ENCODE measurements at places on chromosomes 7 and 10.

GRCh38 chr10:119750391-119751230 is 24.8 kb downstream of the INPP5F start:
- DNase-seq = peak; percentile 17

DNA sequence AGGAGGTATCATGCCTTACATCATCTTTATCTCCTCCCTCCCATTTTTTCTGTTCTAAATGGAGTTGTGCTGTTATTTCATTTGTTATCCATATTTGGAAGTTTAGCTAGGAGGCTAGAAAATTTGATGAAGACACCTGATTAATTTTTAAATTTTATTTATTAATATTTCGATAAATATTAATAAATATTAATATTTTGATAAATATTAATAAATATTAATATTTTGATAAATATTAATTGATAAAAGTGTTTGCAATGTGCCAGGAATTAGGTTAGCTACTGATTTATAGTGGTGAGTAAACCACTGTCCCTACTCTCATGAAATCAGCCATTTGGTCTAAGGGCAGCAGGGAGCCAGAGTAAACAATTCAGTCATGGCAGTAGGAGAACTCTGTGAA is 161.4 kb downstream of the GNAT3 start:
- DNase-seq = no peak

GRCh38 chr10:95392681-95393164 is 101.9 kb upstream of the PDLIM1 start:
- DNase-seq = no peak

DNA sequence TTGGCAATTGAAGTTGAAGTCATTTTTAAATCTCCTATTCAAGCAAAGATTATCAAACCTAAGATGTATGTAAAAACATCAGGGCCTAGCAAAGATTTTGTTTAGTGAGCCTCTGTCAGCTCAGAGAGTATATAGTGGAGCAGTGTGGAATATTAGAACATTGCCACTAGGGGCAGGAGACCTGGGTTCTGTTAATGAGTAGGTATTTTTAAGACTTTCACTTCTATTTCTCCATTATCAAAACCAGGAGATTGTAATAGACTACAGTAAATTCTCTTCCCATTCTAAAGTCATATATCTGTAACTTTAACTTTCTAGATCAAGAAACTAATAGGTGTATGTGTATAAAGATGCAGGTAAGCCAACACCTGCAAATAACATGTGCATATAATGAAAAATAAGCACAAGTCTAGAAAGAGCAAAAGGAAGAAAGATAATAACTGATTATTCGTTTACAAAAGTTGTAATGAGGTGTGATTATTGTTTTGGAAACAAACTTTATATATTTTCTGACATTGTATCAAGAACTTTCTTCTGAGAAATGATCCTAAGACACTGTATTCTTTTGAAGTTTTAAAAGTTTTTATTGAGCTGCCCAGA is 64.4 kb downstream of the KCND2 start:
- no peak for DNase-seq

DNA sequence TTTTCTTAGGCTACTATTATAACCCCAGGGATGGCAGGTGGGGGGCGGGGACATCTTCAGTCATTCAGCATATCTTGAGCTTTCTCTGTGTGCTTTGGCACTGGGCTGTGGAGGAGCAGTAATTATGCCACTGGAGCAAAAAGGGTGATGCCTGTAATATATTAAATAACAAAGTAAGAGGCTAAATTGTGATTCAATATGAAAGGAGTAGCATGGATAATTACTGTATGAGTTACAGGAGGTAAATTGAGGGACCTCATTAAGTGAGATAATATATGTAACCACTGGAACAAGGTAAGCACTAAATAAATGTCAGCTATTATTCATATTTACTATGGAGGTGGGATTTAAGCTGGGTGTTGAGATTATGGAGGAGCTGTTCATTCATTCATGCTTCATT is 3.3 kb upstream of the STN1 start:
- no peak for DNase-seq

DNA sequence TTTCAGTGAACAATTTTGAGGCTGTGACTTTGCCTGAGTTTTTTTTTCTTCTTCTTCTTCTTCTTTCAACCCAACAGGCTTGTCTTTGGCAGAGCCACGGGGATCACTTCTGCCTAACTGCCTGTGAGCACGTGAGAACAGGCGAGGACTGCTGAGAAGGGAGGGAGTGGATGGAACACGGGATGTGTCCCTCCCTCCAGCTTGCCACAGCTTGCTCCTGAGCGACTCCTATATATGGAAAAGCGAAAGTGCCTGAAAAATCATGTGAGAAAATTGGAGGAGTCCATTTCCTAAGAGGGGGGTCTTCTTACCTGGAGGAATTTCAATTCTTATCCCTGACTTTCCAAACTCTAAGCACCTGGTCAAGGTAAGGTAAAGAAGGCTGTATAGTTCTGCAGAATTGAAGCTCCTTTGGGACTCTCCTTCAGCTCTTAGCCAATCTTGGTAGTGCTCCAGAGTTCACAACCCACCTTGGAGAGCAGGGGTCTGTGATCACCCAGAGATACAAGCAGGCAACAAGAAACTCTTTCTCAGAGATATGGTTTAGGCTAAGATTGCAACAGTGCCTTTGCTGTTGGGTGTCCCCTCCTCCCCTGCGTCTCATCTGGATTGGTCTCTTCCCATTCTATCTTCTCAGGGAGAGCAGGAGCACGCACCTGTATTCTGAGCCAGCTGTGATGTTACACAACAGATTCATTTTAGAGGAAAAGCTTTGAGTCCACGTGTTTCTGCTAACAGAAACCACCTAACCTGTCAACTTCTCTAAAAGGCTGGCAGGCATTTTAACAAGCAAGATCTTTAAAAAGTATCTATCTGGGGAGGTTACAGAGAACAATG is at the start of gene MAT1A:
MAT1A (minus strand) TSS at position 208 of the 837 bp plus-strand sequence. CDS start 235 bp downstream, outside the sequence.
- DNase-seq = no peak

DNA sequence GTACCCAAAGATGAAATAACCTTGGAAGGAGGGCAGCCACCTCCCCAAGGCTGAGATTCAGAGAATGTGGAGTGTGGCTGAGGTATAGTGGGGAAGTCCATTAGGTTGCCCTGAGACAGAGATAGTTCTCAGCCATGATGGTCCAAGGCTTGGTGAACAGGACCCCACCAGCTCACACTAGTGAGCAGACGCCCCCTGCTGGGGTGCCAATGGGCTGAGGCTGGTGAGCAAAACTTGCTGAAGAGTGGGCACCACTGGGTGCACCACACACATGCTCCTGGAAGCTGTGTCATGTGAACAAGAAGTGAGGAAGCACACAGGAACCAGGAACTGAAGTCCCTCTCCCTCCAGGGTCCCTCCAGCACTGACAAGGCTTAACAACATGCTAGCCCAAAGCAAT is 8.9 kb downstream of the FBXL13 start:
- DNase-seq = peak; percentile 19

DNA sequence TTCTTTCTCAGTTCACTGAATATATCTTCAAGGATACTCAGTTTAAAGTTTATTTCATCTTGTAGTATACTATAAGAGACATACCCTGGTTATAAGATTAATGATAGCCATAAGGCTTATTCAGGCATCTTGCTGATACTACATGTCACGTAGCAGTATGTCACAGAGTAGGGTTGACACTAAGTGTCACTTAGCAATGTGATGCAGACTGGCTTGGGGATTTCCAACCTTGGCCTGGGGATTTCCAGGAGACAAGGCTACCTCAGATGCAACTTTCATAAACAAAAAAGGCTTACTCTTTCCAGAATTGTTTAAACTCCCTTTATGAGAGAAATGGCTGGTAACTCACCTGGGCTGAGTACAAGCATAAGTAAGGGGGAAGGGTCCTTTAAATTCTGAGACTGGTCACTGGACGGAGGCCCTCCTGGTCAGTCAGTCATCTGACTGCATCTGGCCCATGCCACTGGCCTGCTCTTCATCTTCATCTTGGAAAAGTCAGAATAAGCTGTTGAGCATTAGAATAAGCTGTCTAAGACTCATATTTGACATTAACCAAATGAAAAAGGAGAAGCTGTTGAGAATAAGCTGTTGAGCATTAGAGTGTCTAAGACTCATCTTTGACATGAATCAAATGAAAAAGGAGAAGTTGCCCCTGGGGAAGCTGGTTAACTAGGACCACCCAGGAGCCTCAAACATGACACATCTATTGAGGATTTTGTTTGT is 9.5 kb downstream of the SLC13A1 start:
- no peak for DNase-seq

GRCh38 chr7:109821156-109821555 is 1251.5 kb downstream of the DNAJB9 start:
- no peak for DNase-seq

- no peak for DNase-seq
Observed at GRCh38 chr10:28897617-28898464, 220.5 kb downstream of the BAMBI start.

DNA sequence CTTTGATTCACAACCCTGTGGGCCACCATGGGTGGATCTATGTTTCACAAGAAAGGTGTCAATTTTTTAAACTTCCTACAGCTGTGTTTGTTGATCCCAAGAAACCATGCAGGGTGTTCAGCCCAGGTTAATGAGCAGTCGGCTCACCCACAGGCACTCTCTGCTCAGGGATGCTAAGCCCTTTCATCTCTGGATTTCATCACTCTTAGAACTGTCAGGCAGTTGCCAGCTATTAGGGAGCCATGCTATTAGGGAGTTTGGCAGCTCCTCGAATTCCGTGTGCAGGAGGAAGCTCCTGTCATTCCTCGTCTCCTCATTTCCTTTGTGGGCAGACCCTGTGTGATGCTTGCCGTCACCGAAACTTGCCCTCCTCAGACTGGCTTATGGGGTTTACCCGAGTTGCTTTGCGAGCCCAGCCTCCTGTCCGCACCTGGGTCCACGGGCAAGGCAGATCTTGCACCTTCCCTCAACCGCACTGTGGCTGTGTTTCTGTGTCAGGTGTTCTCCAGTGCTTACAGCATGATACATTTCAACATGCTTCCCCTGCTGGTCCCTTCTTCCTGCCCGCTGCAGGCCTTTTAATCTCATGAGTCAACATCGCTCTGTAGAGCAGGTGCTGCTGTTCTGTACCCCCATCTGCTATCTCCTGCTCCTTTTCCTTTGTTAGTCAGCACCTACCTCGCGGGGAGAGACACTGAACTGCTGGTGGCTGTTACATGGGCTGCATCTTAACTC is 509.8 kb downstream of the SUGCT start:
- DNase-seq = no peak

DNA sequence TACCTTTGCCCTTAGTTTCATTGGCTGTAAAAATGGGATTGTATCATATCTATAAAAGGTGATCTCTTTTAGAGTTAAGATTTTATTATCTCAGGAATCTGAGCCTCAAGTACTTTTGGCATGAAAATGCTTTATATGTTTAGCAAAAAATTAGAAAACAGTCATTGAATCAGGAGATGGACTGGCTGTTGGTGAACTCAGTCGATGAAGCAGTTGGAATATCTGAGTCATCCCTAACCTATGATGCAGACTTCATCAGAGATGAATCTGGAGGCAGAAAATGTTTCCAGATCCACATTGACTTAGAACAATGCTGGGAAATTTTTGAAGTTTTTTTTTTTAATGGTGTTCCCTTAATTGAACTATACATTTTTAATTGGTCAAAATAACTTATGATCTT is 228.5 kb downstream of the SLC25A13 start:
- no peak for DNase-seq

DNA sequence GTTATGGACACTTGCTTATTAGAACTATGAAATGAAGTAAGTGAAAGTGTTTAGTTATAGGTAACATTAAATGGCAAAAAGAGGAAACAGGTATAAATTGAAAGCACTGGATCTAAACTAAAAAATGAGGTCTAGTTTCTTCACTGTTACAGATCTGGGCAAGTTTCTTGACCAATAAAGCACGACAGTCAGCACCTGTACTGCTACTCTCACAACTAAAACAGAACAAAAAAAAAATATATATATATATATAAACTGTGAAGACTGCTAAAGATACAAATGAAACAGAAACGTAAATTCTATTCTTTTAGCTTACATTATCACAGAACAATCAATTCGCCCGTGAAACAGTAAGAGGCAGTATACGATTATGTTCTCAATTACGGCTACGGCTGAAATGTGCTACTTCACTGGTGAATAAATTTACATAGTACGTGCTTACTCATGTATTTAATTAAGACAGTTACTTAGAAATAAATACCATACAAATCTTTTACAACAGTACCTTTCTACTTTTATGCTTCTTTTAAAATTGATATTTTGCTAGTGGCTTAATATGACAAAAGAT is 4.2 kb downstream of the AHR start:
- DNase-seq = no peak

GRCh38 chr10:97791824-97792721 is 20.3 kb upstream of the SFRP5 start:
- DNase-seq = peak; percentile 50

GRCh38 chr10:63738410-63738809 is 217.2 kb downstream of the REEP3 start:
- DNase-seq = no peak

GRCh38 chr10:30509508-30509907 is 75.5 kb downstream of the MAP3K8 start:
- DNase-seq = no peak

DNA sequence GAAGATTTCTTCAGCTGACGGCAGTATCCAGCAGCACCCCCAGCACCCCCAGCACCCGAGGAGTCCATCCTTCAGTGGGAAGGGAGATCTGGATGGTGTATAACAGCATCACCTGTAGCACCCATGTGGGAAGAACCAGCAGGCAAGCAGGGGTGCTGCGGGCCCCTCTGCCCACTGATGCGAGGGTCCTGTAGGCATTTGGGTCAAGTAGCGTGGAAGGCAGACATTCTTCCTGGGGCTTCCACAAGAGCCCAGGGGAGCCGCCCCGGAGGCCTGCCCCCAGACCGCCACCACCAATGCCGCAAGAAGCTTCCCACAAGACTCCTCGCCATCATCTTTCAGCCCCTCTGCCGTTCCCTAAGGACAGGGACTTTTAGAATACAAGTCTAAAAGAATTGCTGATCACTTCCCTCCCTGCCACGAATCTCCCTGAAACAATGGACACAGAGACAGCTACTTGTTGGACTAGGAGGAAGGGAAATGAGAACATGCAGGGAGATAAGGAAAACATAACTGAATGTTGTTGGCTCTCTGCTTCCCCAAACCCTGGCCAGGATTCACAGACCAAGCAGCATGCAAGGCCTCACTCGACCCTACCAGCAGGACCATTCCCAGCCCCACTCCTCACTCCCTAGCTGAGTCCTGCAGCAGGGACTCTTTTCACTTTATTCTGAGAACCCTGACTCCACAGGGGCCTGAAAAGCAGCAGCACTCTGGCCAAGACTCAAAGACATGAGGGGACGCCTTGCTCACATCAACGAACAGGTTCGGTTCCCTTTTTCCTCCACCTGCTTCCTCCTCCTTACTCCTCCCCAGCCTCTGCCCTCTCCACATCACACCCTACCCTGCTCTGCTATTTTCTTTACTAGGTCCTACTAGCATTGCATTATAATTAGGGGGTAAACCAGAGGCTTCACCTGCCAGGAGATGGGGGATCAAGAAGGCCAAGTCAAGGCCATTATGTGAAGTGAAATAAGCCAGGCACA is 164.5 kb downstream of the HERPUD2 start:
- DNase-seq = no peak

Data from stimulated activated CD4-positive, alpha-beta T cell treated with anti-CD3 and anti-CD28 coated beads, Interleukin-1b, Interleukin-23, amount 100 ng/mL, for 1 hour (primary cell).